ENCODE measurements at places on chromosomes 2 and 18. TPM values are rescaled to one million over a fixed set of nuclear protein-coding genes. Genes with fewer than 3 reads are reported as not detected.

C2orf78 gene
- not detected for total RNA-seq

SPP2 gene
- not detected for total RNA-seq

GAL3ST2 gene
- 1.3 TPM for total RNA-seq

- DNase-seq = no peak
Measured at GRCh38 chr2:199458806-199459285, 1.1 kb upstream of the SATB2 start.

GRHL1 gene
- total RNA-seq = 0.31 TPM

DNA sequence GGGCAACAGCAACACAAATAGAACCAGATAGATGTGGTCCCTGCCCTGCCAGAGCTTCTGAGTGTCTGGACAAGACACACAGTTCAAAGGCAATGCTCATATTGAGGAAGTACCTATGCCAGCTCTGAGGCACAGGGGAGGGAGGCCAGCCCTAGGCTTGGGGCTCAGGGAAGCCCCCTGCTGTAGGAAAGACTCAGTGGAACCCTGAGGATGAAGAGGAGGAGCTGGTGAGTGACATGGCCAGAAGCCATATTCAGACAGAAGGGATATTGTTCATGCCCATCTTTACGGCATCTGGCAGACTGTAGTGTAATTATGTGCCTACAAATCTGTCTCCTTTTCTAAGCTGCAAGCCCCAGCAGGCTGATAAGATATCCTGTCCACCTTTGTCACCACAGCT lies 8.8 kb downstream of the SIGLEC15 start:
- DNase-seq = no peak

DNA sequence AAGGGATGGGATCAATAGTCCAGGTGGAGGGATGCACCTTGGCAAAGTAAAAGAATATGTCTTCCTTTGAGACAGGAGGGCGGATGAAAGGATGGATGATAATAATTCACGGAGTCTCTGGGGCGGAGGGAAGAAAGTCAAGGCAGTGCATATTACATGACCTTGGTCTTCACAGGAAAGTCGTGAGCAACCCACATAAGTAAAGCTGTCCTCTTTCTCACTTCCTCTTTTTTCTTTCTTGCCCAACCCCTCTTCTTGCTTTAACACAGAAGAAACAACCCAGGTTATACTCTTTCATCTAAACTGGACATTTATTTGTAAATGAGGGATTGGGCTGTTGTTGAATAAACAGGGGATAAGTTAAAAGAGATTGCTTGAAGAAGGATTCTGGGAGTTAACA lies 168.7 kb upstream of the SKOR2 start:
- no peak for DNase-seq

DNA sequence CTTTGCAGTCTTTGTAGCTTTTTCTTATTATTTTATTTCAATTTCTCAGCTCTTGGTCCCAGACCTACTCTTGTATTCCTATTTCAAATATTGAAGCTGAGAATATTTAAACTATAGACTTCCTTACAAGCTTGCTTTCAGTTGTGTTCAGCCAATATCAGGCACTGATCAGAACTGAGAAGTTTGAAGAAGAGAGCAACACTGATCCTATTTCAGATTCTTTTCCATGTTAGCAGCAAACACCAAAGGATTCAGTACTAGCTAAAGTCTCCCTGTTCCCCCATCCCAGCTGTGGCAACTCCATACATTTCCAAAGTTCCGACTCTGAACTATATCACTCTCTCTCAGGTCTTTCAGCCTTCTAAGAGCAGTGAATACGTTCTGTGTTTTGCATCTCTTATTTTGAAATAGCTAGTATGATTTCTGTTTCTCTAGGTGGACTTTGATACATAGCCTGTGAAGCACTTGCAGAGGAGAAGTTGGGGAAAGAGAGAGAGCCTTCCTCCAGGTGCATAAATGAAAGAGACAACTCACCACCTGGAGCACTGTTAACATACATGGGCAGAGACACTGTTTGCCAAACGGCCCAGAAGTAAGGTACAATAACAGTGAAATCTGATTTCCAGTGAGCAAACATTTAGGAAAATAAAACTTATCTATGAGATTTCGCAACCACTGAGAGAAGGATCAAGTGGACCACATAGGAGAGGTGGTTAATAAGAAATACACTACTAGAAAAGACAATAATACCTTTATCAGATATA lies 135.0 kb upstream of the ZNF804A start:
- no peak for DNase-seq
